Suppressor macrophage treated with lipopolysaccharide for 1 hour (primary cell): ENCODE measurements at places on chromosomes 1 and 21.

GRCh38 chr21:16082038-16082816, 352.4 kb downstream of the USP25 start:
- DNase-seq, result peak; percentile 84

GRCh38 chr1:108199781-108200686, at the start of gene SLC25A24:
Gene SLC25A24 (minus strand): TSS chr1:108200343. CDS start chr1:108200138, 205 bp downstream.
- DNase-seq, result peak; percentile 79

GRCh38 chr1:25109531-25109951, 122.8 kb downstream of the SYF2 start:
- no peak for DNase-seq

- no peak for DNase-seq
Observed at GRCh38 chr1:241610056-241610815, 29.9 kb downstream of the CHML start.

DNA sequence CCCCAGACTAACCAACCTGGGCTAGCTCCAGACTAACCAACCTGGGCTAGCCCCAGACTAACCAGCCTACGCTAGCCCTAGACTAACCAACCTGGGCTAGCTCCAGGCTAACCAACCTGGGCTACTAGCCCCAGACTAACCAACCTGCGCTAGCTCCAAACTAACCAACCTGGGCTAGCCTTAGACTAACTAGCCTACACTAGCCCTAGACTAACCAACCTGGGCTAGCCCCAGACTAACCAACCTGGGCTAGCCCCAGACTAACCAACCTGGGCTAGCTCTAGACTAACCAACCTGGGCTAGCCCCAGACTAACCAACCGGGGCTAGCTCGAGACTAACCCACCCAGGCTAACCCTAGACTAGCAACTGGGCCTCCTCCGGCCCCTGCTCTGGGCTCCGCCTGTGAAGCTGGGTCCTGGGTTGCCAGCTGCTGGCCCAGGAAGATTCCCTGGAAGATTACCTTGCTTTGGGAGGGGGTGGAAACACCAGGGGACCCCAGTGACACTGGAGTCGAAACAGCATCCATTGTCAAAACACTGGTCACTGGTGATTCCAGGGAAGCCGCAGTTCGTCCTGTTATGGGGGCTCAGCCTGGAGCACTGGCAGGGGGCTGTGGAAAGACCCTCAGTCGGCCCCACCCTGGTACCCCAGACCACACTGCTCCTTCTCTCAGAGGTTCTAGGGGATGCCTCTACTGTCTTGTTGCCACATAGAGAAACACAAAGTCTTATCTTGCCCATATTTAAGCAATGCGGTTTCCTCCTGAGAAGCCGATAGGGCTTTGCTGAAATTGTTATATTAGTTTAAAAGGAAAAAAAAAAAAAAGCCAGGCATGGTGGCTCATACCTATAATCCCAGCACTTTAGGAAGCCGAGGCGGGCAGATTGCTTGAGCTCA, 1.1 kb downstream of the TFF2 start:
- no peak for DNase-seq

GRCh38 chr1:92511541-92511940, 24.8 kb upstream of the GFI1 start:
- DNase-seq, result no peak

DNA sequence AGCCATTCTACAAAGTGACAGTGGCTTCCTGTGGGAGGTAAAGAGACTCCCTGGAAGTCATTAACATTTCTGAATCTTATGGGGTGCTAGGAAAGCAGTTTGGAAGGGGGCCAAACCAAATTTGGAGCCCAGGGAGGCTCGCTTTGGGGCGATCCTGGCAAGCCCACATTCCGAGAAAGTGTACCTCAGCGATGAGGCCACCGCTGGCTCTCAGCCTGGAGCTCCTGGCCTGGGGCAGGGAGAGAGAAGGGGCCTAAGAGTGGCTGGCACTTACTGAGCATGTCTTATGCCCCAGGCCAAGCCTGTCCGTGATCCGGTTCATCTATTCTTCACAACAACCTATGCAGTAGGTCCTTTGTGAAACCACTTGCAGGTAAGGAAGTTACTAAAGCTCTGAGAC, 98.8 kb downstream of the CCDC185 start:
- no peak for DNase-seq

GRCh38 chr1:203754455-203754864, 10.5 kb upstream of the LAX1 start:
- peak; percentile 62 for DNase-seq

- no peak for DNase-seq
Observed at GRCh38 chr1:172375211-172375631, 45.3 kb upstream of the C1orf105 start.

DNA sequence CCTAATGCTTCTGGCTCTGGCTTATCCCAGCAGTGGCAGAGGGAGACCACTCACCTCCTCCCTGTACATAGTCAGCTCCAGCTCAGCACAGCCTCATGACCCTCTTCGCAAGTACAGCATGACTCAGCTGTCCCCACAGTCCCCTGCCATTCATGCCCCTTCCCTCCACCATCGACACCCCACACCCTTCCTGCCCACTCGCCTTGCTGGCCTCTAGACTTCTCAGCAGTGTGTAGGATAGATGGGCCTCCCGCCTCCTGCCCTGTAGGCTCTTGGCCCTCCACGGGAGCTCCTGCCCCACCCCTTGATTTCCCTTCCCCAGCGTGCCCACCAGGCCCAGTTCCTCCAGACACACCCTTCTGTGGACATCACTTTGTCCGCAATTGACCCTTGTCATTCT, 9.8 kb downstream of the NPR1 start:
- DNase-seq, result peak; percentile 43

DNA sequence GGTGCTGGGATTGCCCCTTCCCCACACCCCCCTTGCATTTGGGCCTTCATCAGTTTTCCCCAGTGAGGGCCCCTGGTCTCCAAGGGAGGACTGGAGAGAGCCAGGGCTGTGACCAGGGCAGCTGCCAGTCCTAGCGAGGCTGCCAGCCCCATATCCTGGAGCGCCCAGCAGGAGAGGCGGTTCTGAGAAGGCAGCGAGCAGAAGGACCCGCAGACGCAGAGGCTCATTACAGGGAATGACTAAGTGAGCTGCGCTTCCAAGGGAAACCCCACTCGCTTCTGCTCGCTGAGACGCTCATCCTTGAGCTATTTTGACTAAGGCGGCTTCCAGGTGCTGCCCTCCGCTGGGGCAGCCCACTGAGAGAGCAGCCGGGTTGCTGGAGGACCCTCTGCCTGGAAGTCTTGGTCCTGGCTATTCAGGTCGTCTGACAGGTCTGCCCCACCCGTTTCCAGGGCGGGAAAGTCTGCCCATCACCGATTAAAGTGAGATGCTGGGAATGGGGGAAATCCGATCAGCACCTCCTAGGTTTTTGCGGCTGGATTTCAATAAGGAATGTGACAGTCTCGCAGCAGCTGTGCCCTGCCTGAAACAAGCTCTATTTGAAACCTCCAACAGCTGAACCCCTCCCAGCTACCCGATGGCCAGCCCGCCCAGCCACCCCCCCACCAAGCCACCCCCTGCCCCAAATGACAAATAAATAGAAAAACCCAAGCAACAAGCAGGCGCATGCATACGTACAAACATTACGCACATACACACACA, 2.8 kb downstream of the KCNN3 start:
- peak; percentile 71 for DNase-seq

- DNase-seq, result no peak
Observed at GRCh38 chr1:34898330-34898761, 31.1 kb downstream of the DLGAP3 start.

DNA sequence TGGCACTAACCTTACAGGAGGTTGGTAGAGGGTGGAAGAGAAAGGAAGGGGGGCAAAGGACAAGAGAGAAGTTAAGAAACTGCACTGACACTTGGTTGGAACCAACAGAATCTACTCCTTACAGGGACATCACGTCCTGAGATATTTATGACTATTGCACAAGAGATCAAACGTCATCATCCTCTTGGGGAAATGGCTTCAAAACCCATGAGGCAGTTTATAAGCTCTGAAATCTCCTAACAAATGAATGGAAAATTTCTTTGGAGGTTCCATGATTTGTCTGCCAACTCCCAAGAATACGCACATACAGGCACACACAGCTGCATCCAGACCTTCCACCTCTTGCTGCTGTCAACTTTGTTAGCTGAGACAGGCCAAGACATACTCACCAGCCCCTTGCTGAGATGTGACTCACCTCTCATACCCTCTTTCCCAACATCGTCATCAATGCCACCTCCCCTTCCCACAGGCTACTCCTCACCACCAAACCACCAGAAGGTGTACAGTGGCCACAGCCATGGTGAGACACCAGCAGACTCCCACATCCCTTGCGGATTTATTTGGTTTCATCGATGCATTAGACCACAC, 135.5 kb downstream of the SETD4 start:
- peak; percentile 54 for DNase-seq

GRCh38 chr1:225962440-225962975, 21.5 kb upstream of the LEFTY2 start:
- peak; percentile 44 for DNase-seq

DNA sequence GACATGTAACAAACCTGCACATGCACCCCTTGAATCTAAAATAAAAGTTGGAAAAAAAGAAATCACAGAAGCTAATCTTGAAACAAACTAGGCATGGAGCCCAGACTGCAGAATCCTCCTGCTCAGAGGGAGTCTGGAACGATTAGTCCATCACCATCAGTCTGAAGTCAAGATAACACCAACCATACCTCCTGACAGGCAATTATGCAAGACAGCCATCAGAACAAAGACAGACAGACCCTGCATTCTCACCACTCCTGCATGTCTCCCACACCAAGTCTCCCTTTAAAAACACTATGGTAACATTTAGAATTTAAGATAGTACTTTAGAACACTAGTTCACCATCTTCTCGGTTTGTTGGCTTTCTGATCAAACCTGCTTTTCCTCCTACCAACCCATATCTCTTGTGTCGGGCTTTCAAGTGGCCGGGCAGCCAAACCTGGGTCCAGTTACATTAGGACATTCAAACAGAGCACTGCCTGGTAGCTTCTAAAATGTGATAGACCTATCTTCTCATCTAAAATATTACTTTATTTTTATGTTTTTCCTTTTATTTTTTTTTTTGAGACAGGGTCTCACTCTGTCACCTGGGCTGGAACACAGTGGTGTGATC, 10.1 kb downstream of the YARS1 start:
- DNase-seq, result no peak

DNA sequence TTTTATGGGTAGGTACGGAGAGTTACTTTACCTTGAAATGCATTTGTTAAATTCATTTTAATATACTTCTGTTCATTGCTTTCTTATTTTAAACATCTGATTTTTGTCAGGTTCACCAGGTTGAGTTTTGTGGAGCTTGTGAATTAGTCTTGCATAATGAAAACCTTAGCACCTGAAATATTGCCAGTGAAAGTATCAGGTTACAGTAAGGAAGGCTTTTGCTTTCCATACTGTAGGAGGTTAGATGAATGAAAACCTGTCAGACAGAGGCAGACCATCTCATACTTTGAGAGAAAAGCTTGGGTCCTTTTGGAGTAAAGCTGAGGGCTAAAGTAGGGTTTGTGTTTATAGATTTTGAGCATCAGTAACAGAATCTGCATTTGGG, 34.7 kb downstream of the THRAP3 start:
- no peak for DNase-seq

DNA sequence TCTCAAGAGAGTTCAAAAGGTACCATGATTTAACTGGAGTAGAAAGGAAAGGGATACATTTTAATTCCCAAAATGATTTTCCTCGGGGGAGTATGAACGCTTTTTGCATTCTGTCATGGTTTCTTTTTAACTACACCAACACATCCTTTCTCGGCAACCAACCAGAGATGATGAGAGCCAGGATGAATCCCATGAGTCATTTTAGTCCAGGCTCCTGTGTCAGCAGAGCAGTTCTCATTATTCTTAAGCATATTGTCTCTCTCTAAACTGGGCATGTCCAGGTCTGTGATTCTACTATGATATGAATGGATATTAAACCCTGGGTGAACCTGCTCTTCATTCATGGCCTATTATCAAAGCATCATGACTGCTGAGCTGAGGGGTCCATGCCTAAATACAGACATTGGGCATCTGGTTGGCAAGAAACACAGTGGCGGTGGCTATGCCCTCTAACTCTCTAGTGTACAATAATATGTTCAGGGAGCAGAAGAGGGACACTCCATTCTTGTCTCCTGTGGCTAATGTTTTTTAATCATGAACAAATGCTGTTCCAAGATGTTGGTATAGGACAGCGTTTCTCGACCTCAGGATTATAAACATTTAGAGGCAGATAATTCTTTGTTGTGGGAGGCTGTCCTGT, 124.3 kb upstream of the ESRRG start:
- DNase-seq, result no peak
